ENCODE measurements at places on chromosomes 4 and X.

DNA sequence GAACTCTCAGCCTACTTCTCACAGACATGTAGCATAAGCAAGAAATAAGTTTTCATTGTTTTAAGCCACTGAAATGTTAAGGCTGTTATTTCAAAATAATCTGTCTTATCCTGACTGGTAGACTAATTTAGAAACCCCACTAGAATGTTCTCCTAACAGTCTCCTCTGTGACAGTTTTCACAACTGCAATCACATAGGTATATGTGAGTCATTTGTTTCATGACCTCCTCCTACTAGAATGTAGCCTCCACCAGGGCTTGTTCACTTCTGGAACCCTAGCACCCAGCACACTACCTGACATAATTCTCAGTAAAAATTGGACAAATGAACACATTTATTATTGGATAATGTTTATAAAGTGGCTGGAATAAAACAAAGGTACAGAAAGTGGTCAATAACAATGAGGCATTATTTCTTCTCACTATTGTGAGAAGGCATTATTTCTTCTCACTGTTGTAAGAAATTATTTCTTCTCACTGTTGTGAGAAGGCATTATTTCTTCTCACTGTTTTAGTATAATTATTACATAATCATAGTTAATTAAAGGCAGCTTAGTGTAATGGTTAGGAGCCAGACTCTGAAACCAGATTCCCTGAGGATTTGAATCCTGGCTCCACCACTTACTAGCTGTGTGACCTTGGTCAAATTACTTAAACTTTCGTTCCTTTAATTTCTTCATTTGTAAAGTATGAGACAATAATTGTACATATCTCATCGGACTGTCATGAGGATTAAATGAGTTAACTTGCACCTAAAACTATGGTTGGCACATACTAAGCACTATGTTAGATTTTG, 251.5 kb downstream of the RASL11B start:
- DNase-seq = no peak

DNA sequence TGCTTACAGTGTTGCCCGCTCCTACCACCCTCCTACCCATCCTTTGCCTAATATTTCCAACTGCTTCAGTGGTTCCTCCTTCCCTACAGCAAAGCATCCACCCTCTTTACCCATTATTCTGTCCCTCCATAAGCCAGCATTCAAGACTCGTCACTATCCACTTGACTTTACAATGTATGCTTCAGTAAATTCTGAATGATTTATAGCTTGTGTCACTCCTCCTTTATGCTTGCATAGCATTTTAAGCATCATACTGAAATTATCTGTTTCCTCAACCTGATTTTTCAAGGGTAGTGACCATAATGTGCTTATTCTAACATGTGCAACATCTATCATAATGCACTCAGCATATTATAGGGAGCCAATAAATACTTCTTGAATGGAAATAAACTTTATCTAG, 365.5 kb downstream of the RAB28 start:
- DNase-seq = no peak

GRCh38 chr4:7524843-7525242, 90.1 kb upstream of the PSAPL1 start:
- DNase-seq = no peak

DNA sequence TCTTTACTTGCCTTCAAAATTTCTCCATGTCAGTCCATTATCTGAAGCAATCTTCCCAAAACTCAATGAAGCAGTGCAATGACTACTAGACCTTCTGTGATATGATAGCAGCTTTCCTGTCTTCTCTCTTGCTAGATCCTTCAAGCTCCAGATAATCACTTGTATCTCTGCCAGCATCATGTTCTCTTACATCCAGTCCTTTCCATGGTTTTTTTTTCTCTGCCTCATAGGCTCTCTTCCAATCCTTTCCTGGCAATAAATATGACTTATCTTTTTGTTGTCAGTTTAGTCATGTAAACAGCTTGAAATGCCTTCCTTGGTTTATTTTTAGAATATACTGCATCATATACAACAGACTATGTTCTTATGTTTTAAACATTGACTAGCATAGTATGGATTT, 193.5 kb downstream of the CFAP299 start:
- DNase-seq = no peak

DNA sequence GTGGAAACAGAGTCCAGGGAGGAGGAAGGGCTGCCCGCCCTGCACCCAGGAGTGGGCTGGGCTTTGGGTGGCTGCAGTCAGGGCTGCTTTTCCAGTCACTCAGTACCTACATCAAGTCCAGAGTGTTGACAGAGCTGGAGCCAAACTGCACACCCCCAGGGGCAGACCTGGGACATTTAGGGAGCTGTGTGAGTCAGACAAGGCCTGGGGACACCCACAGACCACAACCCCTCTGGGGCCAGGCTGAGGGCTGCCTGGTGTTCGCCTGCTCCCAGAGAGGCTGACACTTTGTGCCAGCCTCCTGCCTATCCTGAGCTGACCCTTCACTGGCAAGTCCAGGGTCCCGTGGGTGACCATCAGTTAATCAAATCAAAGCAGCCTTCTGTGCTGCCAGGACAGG, 240.0 kb downstream of the BCOR start:
- no peak for DNase-seq

DNA sequence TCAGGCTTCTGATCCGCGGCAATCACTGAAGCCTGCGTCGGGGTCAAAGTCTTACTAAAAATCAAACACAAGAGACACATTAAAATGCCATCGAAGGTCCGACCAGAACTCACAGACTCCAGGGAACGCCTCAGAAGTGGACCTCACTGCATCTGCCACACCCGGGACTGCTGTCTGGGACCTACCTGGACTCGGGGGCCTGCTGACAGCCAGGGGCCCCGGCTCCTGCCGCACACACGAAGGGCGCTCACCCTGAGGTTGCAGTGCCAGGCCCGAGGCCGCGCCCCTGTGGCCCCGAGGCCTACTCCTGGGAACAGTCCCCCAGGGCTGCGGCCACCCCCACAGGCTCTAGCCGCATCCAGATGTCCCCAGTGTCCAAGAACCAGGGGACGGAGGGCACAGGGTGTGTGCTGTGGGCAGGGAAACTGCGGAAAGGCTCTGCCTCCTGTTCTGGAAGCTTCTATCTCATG, 7.4 kb downstream of the CTBP1 start:
- no peak for DNase-seq

DNA sequence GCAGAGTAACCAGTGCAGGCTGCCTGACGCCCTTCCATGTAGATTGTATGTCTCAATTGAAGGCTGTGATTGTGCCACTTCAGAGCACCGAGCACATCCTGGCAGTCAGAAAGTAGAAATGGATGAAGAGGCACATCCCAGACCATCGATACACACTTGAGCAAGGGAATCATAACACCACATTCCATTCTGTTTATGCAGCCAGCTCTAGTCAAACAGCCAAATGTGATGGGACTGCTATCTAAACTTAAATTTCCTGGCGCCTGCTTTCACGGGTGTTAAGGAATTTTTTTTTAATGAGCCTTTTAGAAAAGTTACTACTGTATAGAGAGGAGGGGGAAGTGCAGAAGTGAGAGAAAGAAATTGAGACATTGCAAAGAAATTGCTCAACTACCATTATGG, 84.4 kb downstream of the PPARGC1A start:
- no peak for DNase-seq

GRCh38 chr4:147192679-147193078, 247.0 kb upstream of the TTC29 start:
- no peak for DNase-seq

DNA sequence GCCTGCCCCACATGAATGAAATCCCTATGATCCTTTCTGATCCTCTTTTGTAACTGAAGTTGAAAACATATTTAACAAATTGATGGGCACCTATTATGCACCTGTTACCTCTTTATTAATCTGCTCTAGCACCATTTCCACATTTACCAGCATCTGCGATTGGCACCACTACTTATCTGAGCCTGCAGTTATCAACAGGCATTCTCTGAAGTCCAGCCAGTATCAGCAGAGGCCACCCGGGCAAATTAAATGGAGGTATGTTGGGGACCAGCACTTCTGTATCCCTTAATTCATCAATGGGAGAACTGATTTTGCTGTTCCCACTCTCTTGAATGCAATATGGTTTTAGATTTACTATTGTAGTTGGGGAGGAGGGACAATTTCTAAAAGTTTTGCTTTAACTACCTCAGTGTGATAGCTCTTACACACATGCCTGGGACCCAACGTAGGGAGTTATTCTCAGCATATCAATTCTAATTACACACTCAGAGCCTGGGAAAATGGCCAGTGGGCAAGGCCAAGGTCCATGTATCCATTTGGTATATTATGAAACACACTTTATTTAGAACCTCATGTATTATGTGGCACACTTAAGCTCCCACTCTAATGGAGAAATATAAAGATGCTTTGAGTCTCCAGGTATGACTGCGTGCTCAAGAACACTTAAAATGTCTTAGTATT, 1927.1 kb upstream of the PCDH7 start:
- DNase-seq = no peak

GRCh38 chr4:5890063-5890727, 2.7 kb downstream of the CRMP1 start:
- DNase-seq = no peak

GRCh38 chr4:82798168-82799005, at the start of gene SCD5:
Gene SCD5 (minus strand): TSS chr4:82798796. CDS start chr4:82798537, 259 bp downstream.
- DNase-seq = peak; percentile 31

DNA sequence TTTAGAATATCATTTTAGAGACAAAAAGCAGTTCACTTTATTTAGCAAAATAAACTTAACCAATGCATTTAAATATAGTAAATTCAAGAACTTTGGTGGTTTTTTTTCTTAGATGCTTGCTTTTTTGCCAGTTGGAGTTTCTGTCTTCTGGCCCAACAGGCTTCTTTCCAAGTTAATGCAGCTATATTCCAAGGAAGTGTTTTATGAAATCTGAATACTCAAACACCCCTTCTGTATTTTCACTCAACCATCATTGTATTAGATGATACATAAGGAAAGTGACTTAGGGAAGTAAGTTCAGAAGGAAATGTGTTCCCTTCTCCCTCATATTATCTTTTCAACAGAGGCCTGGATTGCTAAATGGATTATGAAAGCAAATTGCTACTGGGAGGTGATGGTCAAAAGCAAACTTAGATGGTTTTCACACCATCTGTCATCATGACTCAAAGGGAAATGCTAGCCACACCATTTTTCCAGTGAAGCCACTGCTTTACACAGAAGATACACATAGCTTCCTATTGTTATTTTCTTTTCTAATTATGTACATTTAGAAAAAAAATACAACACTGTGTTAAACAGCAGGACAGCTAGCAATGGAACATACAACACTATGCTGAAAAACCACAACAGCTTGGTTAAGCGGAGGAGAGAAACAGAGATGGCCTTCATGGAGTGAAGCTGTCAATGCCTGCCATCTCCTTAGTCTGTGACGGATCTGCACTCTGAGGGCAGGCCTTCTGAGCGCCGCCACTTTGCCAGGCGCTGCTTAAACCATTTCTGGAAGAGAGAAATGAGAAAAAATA, 32.9 kb downstream of the HOPX start:
- DNase-seq = no peak

DNA sequence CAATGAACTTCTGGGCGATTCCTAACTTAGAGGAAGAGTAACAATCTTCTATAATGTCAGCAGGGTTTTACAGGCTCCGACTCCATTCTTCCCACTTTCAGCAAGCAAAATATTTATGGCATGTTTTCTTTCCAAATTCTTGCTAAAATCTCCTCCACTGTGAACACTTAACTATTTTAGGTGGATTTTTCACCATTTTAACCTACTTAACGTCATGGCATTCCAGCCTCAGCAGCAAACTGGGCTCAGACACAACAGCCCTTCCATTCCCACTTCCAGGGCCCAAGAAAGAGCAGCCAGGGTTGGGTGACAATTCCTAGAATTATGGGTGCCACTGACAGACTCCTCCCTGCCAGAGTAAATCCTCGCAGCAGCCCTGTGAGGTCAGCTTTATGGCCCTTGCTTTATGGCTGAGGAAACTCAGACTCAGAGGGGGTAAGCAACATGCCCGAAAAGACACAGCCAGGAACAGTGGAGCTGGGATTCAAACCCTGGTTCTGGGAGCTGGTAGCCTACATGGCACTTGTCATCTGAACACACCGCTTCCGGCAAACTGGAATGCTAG, 112.8 kb upstream of the MAP3K15 start:
- no peak for DNase-seq

- no peak for DNase-seq
Measured at GRCh38 chr4:152687974-152688599, 8.3 kb upstream of the TMEM154 start.

GRCh38 chr4:108118505-108118904, 50.2 kb downstream of the LEF1 start:
- no peak for DNase-seq

DNA sequence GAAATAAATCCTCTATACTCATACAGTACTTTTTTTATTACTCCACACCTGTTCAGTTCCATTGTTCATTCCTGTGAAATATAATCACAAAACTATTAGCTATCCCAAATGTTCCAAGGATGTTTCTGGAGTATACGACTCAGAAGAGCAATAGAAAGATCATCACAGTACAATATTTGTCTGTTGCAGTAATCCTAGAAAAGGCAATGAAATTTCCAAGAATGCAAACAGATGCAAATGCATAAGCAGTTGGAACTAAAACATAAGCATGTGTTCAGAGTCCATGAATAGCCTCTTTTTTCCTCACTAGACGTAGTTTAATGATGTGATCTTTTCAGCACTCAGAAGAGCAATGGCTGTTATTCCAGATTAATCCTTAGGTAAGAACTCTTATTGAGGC, 55.2 kb downstream of the RTL3 start:
- no peak for DNase-seq

DNA sequence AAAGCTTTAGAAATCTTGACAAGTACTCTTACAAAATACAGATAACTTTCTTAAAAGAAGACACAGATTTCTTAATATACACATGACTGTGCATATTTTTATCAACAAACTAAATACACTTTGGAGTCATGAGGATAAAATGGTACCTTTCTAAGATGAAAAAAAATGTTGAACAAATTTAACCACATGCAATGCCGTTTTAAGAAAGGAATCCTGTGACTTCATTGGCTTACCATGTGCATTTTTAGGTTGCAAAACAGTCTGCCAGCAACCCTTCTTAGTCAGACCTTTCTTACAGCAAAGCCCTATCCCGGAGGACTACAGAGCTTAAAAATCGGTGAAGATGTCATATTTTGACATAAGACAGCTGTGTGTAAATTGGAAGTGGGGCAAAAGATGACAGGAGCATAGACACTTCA, 51.7 kb downstream of the GASK1B start:
- DNase-seq = no peak

DNA sequence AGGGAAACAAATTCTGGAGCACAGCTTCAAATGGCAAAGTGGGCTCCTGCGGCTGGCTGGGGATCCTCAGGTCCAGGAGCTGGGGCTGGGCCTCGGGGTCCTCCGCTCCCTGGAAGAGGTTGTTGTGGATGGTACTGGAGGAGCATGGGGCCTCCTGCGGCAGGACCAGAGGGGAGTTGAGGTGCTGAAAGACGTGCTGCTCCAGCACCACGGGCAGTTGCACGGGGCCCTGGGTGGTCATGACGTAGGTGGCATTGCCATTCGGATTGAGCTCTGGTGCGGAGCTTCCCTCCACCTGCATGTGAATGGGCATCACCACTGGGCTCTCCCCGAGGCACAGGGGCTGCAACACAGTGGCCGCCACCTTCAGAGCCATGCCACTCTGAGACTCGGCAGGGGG, 59.7 kb downstream of the RAI2 start:
- no peak for DNase-seq

- no peak for DNase-seq
Measured at GRCh38 chrX:151631822-151632221, 63.4 kb upstream of the PRRG3 start.

All from stimulated activated CD8-positive, alpha-beta memory T cell treated with anti-CD3 and anti-CD28 coated beads, Interleukin-7, amount 100 ng/mL, for 1 hour (primary cell).